ENCODE measurements at places on chromosomes 6 and 20.

GRCh38 chr6:151514000-151514730 is 20.3 kb downstream of the CCDC170 start:
- DNase-seq: peak; percentile 56

DNA sequence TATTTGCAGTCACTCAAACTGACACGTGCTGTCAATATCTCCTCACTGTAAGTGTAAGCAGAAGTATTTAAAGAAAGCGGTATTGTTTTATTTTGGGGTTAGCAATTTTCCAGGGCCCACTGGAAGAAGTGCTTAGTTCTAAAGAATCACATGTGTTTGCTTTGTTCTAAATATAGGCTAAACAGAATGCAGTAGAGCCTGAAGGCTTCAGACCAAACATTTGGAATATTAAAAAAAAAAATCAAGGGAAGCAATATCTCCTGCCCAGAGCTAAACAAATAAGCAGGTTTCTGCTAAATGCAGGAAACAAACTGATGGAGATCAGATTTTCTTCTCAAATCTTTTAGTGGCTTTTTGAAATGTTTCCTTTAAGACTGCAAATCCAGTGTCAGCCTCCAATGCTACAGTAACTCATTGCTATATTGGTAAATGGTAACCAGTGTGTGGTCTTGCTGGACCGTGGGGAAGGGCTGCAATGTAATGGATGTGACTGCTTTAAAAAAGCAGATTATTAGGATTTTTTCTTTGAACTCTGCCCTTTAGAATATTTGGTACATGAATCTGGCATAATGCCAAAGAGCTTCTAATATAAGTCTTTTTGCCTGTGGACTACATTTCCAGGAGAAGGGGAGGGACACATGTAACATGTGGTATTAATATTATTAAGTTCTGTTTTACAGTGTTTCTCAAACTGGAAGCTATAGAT is 317.1 kb upstream of the FERMT1 start:
- DNase-seq: no peak

GRCh38 chr20:43766385-43766784 is 39.6 kb upstream of the GTSF1L start:
- DNase-seq: no peak

- no peak for DNase-seq
These were observed 42.4 kb upstream of the ZBP1 start for GRCh38 chr20:57662456-57663240.

DNA sequence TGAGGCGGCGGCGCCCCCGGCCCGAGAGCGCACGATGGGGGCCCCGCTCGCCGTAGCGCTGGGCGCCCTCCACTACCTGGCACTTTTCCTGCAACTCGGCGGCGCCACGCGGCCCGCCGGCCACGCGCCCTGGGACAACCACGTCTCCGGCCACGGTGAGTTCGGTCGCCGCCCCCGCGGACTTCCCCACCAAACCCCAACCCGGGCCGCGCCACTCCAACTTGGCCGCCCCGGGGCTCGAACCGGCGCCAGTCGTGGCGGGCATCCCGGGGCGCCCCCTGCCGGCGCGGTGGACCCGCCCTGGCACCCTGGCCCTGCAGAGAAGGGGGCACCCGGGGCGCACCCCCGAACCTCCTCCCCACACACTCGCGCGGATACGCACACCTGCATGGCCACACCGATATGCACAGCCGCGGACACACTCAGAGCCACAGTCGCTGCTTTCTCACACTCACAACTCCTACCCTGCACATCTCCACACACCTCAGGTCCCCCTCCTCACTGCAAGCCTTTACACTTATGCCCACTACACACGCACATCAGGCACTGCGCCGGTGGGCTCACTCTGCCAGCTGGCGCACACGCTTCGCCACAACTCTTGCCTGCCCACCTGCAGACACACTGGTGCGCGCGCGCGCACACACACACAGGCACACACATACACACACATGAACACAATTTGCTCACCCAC is 535 bp downstream of the VSTM2L start:
- no peak for DNase-seq

Measured in HL-60 (cell line).